ENCODE measurements at places on chromosomes 5 and 9.

GRCh38 chr9:135941288-135941995, 19.7 kb downstream of the UBAC1 start:
- no peak for DNase-seq

DNA sequence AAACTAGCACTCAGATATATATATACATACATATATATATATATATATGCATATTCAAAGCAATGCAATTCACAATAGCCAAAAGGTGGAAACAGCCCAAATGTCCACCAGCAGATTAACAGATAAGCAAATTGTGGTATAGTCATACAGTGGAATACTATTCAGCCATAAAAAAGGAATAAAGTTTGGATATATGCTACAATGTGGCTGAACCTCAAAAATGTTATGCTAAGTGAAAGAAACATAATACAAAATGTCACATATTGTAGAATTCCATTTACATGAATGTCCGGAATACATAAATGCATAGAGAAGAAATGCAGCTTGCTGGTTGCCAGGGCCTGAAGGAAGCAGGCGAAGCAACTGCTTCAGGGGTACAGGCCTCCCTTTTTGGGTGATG, 143.4 kb downstream of the ATPSCKMT start:
- DNase-seq: no peak

GRCh38 chr9:137666955-137667670, 48.3 kb downstream of the EHMT1 start:
- peak; percentile 94 for DNase-seq

GRCh38 chr9:106885451-106885850, 22.5 kb downstream of the ZNF462 start:
- DNase-seq: no peak

DNA sequence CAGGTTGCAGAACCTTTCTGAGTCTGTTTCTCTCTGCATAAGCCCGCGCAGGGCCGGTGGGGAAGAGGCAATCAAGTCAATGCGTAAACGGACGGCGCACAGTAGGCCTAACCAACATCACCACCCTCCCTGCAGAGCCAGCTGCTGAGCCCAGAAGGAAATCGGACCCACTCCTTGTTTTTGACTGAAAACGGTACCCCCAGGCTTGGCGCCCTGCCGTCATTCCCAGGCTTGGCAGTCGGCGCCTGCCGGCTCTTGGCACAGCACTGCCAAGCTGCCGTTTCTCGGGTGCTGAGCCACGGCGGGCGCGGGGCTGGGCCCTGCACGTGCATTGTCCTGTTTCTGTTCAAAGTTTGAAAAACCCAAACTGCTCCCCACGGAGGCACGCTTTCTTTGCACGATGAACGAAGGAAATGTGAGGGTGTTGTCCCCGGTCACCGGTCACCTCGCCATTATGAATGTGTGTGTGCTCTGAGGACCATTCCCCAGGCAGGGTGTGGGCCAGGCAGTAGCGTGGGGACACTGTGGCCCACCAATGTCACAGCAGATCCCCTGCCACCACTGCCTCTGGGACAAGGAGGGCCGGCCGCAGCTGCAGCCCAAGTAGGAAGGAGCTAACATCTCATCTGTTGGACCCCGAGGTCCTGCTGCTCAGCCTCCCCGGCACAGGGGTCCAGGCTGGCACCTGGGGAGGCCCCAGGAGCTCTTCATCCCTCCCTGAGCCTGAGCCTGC, 20.1 kb downstream of the FIBCD1 start:
- no peak for DNase-seq

- DNase-seq: no peak
Observed at GRCh38 chr9:2497666-2498400, 123.8 kb upstream of the VLDLR start.

GRCh38 chr9:93663877-93664548, 87.6 kb downstream of the PHF2 start:
- DNase-seq: no peak

GRCh38 chr9:110977259-110977709, 61.0 kb downstream of the LPAR1 start:
- DNase-seq: no peak

- DNase-seq: no peak
Observed at GRCh38 chr5:129245489-129245888, 150.9 kb downstream of the ISOC1 start.

DNA sequence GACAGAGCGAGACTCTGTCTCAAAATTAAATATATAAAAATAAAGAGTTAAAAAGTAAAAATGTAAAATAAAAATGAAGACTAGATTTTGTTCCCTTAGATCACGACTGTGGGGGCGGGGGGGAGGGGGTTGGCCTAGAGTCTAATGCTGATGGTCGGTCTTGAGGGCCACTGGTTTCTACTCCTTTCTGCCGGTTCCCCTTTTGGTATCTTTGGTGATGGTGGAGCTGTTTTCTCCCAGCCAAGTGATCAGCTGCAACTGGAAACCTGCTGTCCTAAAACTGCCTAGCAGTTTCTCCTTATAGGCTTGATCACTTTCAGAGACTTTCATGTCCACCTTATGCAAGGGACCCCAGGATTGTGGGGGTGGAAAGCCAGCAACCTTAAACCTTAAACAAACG, 1.1 kb downstream of the SRD5A1 start:
- DNase-seq: peak; percentile 18

DNA sequence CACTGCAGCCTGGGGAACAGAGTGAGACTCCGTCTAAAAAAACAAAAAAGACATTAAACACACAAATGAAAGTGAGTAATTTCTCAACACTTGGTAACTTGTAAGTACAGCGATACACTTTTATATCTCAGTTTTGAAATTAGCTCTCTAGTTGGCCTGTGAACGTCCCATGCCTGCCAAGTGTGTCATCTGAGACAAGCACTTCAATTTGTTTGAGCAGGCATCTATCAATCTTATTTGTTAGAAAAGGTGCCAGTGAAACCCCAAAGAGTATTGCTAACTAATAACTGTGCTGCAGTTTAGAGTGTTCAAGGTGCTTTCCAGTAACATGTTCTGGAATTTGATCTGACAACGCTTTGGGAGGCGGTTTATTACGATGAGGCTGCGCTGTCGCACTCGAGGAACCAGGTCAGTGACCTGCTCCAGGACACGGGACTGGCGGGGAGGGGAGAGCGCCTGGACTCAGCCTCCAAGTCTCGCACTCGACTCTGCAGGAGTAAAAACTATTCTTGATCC, 1.1 kb upstream of the SPIN1 start:
- DNase-seq: no peak

DNA sequence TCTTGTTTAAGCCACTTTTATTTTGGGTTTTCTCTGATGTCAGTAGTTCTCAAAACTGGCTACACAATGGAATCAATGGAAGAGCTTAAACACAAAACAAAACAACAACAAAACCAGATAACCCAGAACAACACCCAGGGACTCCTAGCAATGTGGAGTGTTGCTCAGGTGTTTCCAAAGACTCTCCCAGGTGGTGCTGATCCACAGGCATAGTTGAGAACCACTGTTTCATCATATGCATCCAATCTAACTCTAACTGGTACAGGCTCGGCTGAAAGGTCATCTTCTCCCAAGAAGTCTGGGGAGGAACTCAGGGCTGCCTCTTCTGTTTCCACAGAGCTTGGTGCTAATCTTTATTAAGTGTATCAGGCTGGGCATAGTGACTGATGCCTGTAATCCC, 5.4 kb upstream of the ALDH1B1 start:
- no peak for DNase-seq

- no peak for DNase-seq
Observed at GRCh38 chr9:88418715-88419540, 30.7 kb downstream of the SPIN1 start.

GRCh38 chr9:105879181-105879580, 184.8 kb downstream of the TMEM38B start:
- no peak for DNase-seq

DNA sequence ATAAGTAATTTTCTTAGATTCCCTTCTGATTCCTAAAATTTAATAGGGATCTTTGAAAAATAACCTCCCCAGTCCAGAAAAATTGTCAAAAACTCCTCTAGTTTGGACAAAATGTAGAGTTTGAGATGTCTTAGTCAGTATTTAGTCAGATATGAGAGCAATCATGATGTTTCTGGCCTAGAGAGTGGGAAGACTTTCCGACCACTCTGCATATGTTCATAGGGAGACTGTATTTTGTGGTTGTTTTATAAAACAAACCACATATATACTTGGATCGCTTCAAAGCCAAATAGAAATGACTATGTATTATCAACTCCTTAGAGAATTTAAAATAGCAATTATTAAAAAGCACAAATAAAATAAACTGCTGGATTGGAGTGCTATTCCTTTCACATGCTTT, 15.8 kb downstream of the ZFAND5 start:
- no peak for DNase-seq

GRCh38 chr5:134100283-134101091, 14.0 kb upstream of the TCF7 start:
- no peak for DNase-seq

DNA sequence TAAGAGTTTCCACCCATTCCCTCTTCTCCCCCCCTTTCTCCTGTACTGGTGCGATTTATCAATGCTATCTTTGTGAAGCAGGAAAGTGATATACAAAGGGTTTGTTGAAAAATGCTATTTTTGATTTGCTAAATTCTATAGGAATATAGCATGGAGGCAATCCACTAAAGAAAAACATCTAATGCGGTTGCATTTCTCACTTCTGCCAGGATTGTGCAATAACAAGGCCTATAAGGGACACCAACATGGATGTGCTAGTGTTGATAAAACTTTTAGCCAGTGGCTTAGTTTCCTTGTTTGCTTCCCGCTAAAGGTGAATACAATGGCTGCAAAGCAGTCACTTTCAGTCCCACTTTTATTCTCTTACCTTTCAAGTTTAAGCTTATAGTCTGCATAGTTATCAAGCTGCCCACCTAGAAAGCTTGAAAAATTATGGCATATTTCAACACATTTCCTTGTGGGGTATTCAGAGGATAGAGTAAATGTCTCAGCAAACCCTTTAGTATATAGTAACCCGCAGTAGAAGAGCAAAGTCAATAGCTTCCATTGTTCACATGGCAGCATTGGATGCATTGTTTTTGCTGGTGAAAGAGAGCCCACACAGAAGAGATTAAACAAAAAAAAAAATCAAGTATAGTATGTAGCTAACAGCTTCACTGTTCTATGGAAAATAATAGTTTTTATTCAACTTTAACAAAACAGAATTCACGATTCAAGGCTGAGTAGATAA, 674.6 kb upstream of the SEMA6A start:
- DNase-seq: no peak

GRCh38 chr9:124221676-124222075, 36.1 kb upstream of the NEK6 start:
- no peak for DNase-seq

- DNase-seq: no peak
Observed at GRCh38 chr5:14851050-14851419, 20.5 kb downstream of the ANKH start.

DNA sequence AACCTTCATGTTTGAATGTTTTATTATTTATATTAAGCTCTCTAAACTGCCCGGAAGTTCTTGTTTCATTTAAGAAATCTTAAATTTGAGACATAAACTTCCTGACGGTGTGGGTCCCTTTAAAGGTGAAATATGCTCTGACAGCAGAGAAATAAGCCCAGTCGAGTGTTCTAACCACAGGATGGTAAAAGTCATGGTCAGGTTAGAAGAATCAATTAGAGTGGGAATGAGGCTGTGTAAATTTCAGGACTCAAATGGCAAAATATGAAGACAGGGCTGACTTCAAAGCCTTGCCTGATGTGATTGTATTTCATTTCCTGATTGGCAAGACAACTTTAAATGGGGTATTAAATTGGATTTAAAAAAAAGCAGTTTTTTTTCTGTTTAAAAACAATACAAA, 432.9 kb upstream of the BRINP1 start:
- no peak for DNase-seq

GRCh38 chr9:114592356-114592755, 4.8 kb downstream of the ATP6V1G1 start:
- DNase-seq: no peak

GRCh38 chr5:168198359-168198758, 93.1 kb upstream of the WWC1 start:
- no peak for DNase-seq

DNA sequence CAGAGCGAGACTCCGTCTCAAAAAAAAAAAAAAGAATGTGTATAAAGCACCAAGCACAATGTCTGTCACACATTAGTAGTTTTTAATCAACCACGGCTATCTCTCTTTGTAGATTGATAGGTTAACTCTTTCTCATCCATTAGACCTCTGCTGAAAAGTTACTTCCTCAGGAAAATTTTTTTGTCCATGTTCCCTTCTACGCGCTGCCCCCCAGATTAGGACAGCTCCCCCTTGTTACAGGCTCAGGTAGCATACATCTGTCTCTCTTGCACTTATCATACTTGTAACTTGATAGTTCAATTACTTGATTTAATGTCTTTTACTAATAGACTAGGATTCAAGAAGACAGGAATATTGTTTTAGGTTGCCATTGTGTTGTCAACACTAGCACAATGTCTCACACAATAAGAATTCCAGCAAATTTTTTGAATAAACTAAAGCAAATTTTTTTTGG, 1.5 kb downstream of the SPDL1 start:
- DNase-seq: no peak

DNA sequence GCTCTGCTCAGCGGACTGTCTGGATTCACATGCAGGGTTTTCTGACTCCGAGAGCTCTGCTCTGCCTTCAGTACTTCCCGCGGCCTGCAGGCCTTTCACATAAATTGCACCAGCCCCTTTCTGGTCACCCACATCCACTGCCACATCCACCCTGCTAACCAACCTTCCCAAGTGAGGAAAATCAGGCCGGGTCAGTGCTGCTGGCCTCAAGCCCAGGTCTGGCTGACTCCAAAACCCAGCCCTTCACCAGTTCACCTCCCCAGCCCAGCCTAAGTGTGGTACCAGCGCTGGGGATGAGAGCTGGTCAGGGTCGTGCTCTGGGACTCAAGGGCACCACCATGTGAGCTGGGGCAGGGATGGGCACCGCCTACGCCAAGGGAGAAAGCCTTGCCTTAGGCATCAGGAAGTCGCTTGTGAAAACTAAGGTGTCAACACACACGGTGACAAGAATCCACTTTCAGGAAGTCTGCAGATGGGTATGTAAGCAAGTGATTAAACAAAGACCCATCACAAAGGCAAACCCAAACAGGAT, 12.3 kb downstream of the LMAN2 start:
- no peak for DNase-seq

DNA sequence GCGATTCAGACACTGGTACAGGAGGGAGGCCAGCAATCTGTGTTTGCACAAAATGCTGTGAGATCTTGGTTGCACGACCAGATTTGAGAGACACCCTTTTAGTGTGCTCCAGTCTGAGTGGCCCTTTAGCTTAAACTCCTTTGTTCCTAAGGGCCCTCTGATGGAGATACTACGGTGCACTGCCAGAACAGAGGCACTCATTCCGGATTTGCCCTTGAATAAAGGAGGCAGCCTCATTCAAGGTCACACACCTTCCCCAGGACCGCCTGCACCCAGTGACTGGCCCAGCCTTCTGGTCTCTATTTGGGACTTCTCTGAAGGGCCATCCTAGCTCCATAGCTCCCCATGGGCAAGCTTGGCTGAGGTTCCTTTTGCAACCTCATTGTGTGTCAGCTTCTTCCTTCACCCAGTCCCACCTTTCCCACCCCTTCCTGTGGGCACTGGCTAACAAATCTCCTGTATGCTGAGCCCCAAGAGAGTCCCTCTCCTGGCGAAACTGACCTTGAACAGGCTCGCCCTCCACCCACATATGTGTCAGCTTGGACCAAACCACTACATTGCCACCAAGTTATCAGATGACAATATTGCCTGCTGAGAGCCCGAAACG, 191.7 kb downstream of the GABBR2 start:
- DNase-seq: no peak

All from NCI-H345 (cell line).